RPMI7951 (cell line): ENCODE measurements at places on chromosomes 7 and 10.

DNA sequence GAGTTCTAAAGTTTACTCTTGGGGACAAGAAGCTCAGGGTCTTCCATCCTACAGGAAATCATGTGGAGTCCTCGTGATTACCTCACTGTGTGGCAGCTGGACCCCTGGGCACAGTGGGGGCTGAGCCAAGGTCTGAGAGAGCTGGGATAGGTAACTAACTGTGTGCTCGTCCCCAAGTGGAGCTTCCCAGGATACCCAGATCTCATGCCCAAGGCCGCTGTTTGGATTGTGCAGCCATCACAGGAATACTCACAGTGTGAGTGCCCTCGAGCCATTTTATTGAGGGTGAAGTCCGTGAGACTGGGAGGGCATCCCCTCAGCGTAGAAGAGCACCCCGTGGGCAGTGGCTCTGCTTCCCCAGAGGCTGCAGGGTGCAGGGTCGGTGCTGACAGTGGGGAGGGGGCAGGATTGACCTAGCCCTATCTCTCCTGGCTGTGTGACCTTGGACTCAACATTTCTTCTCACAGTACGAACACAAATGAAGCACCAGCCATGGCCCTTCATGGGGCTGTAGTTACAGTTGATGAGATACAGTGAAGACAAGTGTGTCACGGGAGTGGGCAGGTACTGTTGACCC is 69.6 kb upstream of the LEP start:
- no peak for DNase-seq

GRCh38 chr7:34091321-34091917 is 186.1 kb downstream of the BMPER start:
- peak; percentile 80 for DNase-seq

DNA sequence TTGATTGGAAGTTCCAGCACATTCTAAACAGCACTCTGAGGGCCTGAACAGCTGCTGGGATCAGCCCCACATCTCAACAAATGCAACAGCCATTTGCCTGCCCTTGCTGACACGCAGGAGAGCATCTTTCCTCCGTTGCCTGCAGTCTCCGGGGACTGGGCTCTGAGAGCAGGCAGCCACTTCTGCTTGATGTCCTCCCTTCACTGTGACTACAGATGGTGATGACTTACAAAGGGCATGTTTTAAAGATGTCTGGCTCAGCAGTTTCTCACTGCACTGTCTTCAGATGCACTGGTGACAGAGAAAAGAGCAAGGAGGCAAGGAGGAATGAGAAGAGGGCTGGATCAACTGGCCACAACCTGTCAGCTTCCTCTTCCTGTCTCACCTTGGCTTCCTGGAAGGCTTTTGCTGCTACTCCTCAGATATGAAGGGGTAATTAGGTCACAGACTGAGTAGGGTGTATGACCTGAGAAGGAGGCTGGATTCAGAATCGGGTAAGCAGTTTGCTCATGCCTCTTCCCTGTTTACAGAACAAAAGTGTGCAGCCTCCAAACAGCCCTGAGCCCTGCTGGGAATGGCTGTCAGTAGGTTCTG is 143.5 kb upstream of the GHITM start:
- DNase-seq: no peak

DNA sequence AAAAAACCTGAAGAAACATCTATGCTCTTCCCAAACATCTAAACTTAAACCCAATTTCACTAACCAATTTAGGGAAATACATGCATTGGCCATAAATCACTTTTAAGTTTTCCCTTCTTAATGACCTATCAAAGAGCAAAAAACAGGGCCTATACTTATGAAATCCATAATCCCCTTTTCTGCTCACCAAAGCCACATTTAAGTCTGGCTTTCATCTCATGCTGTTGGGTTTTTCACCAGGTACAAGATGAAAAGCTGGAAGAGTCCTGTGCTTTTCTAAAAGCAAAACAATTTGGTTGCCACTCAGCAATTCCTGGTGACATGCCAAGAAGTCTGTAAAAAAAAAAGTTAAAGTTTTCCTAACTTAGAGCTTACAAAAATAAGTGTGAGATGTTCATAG is 92.6 kb downstream of the HPSE2 start:
- DNase-seq: no peak

- DNase-seq: no peak
These were observed 2.5 kb upstream of the MAP3K8 start for GRCh38 chr10:30431435-30431911.

- DNase-seq: no peak
These were observed 14.0 kb downstream of the KIAA1549 start for GRCh38 chr7:138967159-138967558.

- DNase-seq: no peak
These were observed 13.6 kb downstream of the SNX10 start for GRCh38 chr7:26305090-26305868.

DNA sequence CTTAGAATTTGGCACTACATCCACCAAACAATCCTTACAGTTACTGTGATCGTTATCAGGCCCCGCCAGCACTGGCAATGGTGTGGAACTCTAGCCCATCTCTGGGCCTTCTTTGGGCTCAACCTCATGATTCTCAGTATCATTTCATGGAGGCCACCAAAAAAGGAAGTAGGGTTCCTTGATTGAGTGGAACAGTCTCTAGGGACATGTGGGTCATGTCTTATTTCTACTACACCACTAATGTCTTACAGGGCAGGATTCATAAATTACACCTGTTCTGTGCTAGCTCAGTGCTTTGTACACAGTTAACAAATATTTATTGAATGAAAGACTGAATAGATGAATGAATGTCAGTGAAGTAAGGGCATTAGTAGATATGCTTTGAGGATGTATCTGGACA is 53.9 kb downstream of the AP3M1 start:
- DNase-seq: no peak

GRCh38 chr10:47452495-47453140 is 31.3 kb downstream of the ANXA8 start:
- DNase-seq: no peak

- no peak for DNase-seq
These were observed 233.8 kb downstream of the SORCS1 start for GRCh38 chr10:106930751-106931150.

- no peak for DNase-seq
These were observed 114.5 kb upstream of the CAV2 start for GRCh38 chr7:116384936-116385635.
